ENCODE measurements at places on chromosomes 1 and 21.

GRCh38 chr1:172324761-172325160 lies 95.7 kb upstream of the C1orf105 start:
- DNase-seq, result no peak

GRCh38 chr1:203098445-203098844 lies 12.6 kb upstream of the MYOG start:
- DNase-seq, result no peak

DNA sequence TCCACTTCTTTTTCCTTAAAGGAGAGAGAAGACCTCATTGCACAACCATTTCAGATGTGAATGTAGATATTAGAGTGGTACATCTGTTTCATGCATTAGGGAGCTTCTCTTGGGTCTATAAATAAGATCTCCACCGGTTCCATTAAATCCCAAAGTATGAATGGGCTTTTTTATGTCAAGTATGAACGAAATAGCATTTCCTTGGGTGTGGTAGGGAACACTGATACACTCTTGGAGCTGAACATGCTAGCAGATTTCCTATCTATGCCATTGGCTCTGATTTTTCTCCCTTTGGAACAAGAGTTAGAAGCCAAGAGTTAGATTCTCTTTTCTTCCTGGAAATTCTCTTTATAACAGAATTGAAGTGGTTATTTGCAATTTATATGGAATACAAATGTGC lies 245.6 kb upstream of the ADAMTS5 start:
- no peak for DNase-seq

GRCh38 chr1:112541299-112541698 lies 32.5 kb downstream of the WNT2B start:
- DNase-seq, result no peak

- DNase-seq, result no peak
Observed at GRCh38 chr1:218931324-218931723, 242.4 kb upstream of the LYPLAL1 start.

- DNase-seq, result no peak
Observed at GRCh38 chr1:31203215-31203614, 36.5 kb downstream of the NKAIN1 start.

GRCh38 chr1:237133921-237134320 lies 91.9 kb downstream of the RYR2 start:
- DNase-seq, result no peak

GRCh38 chr1:44318097-44319088 lies 36.7 kb downstream of the ERI3 start:
- DNase-seq, result peak; percentile 40

GRCh38 chr1:57422271-57423134 lies 1.4 kb downstream of the DAB1 start:
- DNase-seq, result no peak

DNA sequence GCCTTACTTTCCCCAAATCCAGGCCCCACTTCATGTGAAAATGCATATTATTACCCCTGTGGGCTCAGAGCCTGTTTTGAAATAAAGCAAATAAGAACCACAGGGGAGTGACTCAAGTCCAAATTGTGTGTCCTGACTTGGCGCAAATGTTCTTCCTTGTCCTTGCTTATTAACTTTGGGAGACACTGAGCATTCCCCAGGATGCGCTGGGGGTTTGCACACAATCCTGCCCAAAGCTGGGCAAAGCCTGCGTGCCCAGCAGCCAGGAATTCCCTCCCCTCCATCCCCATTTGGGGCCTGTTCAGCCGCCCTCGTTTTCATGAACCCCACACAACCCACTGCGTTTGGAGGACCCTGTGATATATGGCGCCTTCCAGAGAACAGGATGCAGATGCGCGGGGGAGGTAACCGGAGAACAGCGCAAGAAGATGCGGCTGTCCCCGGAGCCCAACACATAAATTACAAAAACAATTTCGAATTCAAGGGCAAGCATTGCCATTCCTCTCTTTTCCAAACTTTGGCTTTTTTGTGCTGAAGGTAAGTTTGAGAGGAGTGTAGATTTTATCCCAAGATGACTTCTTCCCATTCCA lies 42.4 kb upstream of the CLDN14 start:
- DNase-seq, result no peak

DNA sequence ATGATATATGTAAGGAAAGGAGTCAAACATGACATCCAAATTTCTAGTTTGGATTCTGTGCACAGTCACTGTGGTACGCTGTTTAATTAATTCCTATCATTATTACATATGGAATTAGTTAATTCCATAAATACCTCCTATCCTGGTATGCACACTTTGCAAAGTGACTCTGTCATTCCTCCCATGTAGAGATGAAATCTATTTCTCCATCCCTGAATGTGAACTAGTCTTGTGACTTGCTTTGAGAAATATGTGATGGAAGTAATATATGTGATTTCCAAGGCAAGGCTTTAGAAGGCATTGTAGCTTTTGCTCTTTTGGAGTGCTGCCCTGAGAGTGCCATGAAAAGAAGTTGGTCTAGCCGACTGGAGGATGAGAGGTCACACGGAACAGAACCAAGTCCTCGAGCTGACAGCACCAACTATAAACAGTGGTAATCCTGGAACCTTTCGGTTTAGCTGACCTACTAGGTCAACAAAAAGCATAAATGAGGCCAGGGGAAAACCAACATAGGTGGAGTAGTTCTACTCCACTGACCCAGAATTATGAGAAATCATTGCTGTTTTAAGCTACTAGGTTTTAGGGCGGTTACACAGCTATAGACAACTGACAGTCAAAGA lies 1.5 kb downstream of the SELENOF start:
- peak; percentile 22 for DNase-seq

DNA sequence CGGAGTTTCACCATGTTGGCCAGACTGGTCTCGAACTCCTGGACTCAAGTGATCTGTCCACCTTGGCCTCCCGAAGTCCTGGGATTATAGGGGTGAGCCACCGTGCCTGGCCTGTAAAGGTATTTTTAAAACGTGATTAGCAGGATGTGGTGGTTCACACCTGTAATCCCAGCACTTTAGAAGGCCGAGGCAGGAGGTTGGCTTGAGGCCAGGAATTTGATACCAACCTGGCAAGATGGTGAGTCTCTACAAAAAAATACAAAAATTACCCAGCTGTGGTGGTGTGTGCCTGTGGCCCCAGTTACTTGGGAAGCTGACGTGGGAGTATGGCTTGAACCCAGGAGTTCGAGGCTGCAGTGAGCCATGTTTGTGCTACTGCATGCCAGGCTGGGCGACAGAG lies 43.3 kb upstream of the SOD1 start:
- DNase-seq, result no peak

GRCh38 chr1:48807554-48808260 lies 31.0 kb upstream of the BEND5 start:
- no peak for DNase-seq

GRCh38 chr21:32332463-32332951 lies 33.9 kb downstream of the MRAP start:
- no peak for DNase-seq

- DNase-seq, result no peak
Observed at GRCh38 chr21:42796327-42797062, 82.8 kb downstream of the WDR4 start.

GRCh38 chr1:19420606-19421005 lies 64.7 kb downstream of the CAPZB start:
- no peak for DNase-seq

GRCh38 chr1:226443439-226443838 lies 35.5 kb upstream of the PARP1 start:
- DNase-seq, result no peak

GRCh38 chr21:20083336-20083735 lies 914.9 kb upstream of the NCAM2 start:
- DNase-seq, result no peak

- no peak for DNase-seq
Observed at GRCh38 chr1:192747943-192748342, 60.9 kb upstream of the RGS2 start.

DNA sequence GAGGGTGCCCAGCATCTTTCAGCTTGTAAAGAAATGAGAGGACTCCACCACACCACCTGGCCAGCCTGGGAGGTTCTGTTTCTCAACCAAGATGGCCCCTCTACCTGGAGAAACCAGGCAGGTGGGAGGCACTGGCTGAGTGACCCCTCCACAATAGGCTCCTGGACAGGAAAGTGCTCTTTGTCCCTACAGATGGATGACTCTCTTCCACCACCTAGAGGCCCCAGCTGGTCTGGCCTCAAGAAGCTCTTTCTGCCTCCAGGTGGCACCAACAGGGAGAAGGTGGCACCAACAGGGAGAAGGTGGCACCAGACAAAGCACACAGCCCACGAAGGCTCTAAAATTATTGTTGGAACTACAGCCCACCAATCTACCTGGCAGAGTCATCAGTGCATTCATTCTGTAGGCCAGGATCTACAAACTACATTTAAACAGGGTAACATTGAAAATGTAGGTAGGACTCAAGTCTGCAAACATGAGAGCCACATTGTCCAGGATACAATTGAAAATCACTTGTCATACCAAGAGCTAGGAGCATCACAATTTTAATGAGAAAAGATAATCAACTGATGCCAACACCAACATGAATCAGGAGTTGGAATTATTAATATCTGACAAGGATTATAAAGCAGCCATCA lies 14.4 kb downstream of the TMPRSS3 start:
- DNase-seq, result peak; percentile 61

- DNase-seq, result peak; percentile 62
Observed at GRCh38 chr1:243841507-243841906, 8.5 kb downstream of the AKT3 start.

DNA sequence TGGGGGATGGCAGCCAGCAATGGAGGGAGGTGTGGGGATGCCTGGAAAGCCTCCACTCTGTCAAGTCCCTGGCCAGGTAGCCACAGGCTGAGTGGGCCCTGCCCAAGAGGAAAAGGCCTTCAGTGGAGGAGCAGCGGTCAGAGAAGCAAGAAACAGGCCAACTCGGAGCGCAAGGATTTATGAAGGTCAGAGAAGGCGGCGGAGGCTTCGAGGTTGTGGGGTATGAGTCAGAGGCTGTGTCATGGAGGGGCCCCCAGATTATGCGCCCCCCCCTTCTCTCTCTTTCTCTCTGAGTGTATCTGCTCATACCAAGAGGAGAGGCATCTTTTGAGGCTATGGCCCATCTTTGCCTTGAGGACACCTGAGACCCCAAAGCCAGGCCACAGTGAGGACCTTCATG lies 99.5 kb downstream of the CASZ1 start:
- no peak for DNase-seq

GRCh38 chr21:38671773-38672172 lies 134.0 kb upstream of the ETS2 start:
- no peak for DNase-seq

GRCh38 chr21:45084121-45084520 lies 9.7 kb downstream of the ADARB1 start:
- DNase-seq, result no peak

DNA sequence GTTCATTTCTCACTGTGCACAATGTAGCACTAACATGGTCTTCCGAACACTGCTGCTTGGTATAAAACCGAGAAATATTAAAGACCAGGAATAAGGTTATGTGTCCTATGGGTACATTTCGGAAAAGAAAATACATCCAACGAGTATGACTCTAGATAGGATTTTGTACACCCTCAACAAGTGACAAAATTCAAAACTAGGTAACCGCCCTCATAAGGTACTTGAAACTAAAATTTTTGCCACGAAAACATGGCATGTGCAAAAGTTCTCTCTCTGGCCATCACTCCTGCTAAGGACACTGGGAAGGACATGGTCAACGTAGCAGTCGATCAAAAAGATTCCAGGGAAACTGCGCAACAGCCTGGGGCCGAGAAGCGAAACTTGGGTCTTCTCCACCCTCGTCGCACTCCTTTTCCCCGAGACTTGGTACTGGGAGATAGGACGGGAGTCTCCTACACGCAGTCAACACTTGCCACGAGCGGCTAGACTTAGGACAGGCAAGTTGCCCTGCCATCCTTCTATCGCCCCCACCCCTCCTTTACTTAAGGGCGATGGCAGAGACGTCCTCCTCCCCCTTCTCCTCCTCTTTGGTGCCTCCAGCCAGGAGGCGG lies 338 bp upstream of the TOR1AIP1 start:
- no peak for DNase-seq

DNA sequence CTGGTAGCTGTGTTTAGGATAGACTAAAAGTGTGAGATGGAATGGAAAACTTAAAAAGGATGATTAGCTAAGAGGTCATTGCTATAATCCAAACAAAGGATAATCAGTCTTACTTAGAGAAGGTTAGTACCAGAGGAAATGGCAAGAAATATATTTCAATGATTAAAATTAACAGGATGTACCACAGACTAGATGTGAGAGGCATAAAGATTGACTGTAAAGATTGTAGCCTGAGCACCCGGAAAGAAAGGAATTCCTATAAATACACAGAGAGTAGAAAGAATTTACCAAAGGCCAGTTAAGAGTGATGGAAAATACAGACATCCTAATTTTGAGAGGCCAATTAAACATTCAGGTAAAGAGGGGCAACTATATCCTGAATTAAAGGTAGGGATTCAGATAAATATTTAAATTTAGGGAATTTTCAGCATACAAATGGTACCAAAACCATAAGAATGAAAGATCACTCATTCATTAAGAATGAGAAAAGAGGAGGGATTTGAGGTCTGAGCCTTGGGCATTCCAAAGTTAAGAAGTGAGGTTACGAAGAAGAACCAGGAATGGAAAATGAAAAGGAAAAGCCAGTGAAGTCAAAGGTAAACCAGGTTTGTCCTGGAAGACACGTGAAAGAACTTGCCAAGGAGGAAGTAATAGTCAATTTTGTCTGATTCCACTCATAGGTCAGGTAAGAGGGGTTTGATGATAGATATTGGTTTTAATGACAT lies 46.4 kb upstream of the RGS1 start:
- DNase-seq, result no peak

GRCh38 chr1:215082532-215083382 lies at the start of gene KCNK2:
Gene KCNK2 (plus strand): TSS chr1:215082737. CDS start chr1:215083386, 649 bp downstream.
- no peak for DNase-seq

DNA sequence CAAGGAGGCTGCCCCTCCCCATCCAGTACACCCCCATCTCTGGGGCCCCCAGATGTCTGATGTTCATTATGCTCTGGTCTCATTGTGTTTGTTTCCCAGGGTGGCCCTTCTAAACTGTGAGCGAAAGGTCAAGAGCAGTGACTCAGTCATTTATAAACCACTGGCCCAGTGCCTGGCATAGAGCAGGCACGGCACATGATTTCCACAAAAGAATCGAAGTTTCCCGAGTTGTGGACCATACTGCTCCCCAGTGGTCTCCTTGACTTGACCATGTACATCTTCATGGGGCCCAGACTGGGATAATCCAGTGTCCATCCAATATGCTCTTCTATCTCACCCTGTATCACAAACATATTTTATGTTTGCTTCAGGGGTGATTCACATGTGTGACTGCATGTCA lies 153.3 kb downstream of the NR5A2 start:
- DNase-seq, result peak; percentile 68

- DNase-seq, result no peak
Observed at GRCh38 chr21:46067505-46068201, 30.3 kb upstream of the COL6A2 start.

DNA sequence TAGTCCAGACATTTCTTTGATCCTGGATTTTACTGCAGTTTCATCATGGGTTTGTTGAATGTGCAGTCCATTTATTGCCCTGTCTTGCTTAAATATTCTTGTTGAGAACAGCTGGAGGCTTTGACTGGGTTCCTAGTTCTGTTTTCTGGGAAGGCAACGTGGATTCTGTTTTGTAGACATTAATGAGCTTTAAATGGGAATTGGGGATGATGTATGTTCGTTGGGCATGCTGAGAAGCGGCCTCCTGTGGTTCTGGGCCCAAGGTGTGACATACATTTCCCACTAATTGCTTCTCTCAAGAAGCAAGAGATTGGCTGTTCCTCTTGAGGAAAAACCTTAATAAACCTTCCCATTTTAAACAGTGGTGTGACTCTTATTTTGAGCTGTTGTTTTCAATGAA lies 22.9 kb downstream of the INKA2 start:
- DNase-seq, result no peak
